ENCODE measurements at places on chromosomes 2 and 18.

DNA sequence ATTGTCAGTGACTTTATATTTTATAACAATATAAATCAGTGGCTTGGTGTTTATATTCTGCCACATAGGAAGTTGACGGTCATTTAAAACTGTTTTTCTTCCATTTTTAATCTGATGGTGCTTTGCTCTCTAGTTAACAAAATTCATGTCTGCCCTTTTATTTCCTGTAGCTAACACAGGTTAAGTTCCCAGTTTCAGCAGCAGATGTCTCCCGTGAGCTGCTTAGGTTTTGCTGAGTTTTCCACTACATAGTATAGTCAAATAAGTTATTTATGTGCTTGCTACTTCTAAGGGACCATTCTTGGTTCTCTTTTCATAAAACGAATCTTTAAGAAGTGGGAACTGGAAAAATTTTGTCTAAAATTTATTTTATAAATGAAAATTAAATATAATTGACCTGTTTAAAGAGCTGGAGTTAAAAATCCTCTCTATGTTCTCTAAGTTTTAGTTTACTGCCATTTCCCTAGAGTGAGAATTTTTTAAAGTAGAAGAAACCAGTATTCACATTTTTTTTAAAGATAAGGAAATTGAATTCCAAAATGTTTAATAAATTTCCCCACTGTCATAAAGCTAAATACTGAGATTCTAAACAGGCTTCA is 20.6 kb downstream of the HTR2B start:
- peak; percentile 36 for DNase-seq

- no peak for DNase-seq
Observed at GRCh38 chr2:139162456-139162855, 382.3 kb upstream of the NXPH2 start.

- no peak for DNase-seq
Observed at GRCh38 chr2:74502720-74503505, 3.5 kb upstream of the LBX2 start.

GRCh38 chr2:42764901-42765300 is 966 bp upstream of the OXER1 start:
- no peak for DNase-seq

DNA sequence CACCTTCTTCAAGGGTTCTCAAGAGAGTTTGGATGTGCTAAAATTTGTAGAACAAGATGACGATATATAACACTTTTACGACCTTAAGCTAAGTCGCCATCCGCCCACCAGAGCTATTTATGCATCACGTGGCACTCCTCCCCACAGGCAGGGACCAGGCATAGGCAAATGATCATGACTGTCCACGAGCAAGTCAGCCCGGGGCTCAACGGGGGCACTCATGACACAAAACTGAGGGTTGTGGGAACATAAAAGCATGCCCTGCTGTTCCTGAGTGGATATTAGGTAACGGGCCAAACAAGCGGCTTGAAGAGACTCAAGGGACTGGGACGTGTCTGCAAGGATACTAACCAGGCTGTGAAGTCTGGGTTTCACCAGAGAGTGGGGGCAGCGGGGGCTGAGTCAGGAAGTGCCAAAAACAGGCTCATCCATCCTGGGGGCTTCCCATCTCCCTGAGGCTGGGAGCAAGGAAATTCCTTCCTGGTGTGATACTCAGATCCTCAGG is 58.1 kb downstream of the FAM178B start:
- no peak for DNase-seq

- DNase-seq, result no peak
Observed at GRCh38 chr2:31383471-31384153, 30.9 kb downstream of the XDH start.

DNA sequence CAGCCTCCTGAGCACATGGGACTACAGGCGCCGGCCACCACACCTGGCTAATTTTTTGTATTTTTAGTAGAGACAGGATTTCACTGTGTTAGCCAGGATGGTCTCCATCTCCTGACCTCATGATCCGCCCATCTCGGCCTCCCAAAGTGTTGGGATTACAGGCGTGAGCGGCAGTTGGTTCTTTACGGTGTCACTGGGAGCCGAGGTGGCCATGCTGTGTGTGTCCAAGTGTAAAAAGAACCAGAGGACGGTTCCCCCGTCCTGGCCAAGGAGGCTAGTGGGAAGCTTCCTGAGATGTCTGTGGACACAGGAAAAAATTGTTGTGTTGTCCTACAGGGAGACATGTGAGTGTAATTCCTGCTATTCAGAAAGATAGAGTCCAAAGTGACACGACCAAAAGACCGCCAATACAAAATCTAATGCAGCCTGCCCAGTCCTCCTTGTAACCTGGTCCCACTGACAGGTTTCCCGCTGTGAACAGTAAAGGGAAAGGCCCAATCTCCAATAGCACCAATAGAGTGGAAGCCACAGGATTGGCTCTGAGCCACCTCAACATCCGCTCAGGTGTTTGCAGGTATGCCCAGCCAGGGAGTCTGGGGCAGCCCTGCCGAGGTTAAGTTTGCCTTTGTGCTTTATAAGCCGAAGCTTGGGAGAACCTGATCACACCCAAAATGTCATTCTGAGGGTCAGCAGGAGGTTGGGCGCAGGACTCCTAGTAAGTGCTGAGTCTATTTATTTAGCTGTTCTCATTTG is 40.6 kb downstream of the NCK2 start:
- DNase-seq, result no peak

DNA sequence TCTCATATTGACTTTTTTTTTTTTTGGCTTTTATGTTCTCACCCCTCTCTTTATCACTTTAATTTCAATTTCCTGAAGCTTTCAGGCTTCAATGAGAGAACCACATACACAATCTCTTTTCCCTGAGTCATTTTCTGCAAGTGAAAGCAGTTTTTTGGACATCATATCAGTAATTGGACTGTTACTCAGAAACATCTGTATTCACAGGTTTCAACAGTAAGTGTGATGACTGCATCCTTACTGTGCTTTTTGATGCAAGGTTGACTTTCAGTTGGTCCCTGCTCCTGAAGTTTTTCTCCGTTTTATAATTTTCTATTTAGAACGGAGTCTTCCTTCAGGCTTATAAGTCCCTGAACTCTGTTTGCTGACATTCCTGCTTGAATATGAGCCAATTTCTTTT is 70.5 kb upstream of the CCBE1 start:
- no peak for DNase-seq

DNA sequence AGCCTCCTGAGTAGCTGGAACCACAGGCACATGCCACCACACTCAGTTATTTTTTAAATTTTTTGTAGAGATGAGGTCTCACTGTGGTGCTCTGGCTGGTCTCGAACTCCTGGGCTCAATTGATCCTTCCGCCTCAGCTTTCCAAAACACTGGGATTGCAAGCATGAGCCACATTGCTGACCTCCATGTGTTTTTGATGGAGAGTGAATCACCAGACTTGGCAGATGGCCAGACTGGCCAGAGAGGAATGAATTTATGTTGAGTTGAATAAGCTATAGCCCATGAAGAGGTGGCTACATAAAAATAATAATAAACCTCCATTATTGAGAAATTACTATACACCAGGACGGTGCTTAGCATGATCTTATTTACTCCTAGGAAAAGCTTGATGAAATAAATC is 91.5 kb downstream of the MREG start:
- DNase-seq, result no peak

- DNase-seq, result no peak
Observed at GRCh38 chr2:57460396-57461276, 586.0 kb upstream of the VRK2 start.

GRCh38 chr18:63619661-63620060 is 24.4 kb downstream of the SERPINB4 start:
- DNase-seq, result no peak

GRCh38 chr2:65077898-65078297 is 21.7 kb downstream of the CEP68 start:
- DNase-seq, result no peak

DNA sequence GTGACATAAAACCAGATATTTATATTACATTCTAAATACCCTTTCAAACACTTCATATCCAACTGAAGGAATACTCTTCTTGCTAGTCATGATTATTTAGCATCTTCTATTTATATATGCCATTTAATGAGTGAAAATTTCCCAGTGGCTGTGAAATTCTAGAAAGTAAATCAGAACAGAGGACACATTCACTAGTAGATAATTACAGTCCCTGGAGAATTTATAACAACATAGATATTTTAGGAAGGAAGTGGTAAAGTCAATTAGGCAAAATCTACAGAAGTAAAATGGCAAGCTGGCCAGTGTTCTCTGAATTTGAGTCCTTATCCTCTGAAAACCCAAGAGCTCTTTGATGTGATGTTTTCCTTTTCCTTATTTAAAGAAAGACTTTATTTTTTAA is 121.8 kb downstream of the PMAIP1 start:
- DNase-seq, result no peak

DNA sequence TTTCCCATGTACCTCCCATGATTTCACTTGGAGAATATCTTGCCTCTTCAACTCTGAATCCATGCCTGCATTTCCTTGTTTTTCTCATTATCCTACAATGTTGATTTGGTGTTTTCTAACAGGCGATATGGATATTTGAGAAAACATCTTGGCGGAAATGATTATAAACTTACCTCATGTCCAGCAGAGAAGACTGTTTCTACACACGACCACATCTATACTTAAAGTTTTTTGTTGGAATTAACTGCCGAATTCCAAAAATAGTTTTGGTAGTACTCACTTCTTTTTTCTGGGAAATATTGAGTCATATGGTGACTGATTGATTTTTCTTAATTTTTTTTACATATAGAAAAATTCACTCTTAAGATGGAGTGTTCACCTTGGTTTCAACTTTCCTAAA is 41.4 kb upstream of the TMEFF2 start:
- no peak for DNase-seq

DNA sequence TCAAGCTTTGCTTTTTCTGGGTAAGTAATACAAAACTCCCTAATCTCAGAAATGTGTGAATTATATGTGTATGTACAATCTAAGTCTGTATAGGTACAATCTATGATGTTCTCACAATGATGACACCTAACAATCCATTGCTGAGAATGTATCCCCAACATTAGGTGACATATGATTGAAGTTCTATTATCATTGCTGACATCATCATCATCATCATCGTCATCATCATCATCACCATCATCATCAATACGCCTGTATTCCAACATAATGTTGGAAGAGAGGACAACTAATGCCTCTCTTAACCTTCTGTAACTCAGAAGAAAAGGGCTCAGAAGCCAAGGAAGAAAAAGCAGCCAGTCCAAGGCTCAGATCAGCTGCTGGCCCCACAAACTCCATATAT is 84.2 kb upstream of the FBXO11 start:
- no peak for DNase-seq

DNA sequence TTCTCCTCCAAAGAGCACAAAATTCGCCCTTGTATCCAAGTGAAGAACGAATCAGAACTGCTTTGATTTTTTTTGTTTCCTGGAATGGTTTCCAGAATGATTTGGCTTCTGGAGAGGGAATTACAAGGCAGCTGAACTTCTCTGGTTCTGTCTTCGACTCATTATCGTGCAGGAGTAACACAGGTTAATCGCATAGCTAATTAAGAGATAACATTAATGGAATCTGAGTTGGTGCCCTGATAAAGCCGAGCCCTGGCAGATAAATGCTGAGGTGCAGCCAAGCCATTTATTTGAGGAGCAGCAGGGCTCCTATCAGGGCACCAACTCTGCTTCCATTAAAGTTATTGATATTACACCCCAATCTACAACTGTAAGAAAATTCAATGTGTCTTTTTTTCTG is 433.7 kb downstream of the ZNF521 start:
- DNase-seq, result no peak

DNA sequence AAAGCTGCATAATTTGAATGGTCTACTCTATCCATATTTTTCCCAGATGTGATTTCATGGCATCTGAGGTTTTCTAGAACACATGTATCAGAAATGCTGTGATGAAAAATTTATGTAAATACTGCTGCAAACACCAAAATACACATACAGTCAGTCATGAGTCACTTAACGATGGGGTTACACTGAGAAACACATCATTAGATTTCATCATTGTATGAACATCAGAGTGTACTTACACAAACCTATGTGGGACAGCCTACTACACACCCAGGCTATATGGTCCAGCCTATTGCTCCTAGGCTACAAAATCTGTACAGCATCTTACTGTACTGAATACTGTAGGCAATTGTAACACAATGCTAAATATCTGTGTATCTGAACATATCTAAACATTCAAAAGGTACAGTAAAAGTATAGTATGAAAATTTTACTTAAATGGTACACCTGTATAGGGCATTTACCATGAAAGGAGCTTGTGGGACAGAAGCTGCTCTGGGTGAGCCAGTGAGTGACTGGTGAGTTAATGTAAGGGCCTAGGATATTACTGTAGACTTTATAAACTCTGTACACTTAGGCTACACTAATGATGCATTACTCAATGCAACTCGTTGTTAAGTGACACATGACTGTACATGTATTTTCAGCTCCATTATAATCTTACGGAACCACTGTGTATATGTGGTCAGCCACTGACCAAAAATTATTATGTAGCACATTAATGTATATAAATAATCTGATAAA is 33.5 kb downstream of the PNO1 start:
- no peak for DNase-seq

DNA sequence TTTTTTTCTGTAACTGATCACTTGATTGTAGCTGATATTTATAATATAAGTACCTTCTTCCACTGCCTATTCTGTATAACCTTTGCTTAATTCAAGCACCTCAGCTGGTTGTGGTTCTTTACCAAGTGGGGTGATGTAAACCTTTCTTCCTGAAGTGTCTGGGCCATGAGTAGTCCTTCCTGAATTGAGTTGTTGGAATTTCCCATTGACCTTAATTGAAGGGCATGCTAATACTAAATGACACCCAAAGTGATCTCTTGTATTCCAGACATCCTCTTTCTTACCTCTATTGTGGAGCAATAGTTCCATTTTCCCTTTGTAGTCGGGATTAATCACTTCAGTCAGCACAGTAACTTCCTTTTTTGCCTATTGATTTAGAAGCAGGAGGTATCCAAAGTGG is 1496.8 kb upstream of the CELF4 start:
- DNase-seq, result no peak

- no peak for DNase-seq
Observed at GRCh38 chr2:121017396-121017795, 267.6 kb downstream of the TFCP2L1 start.

DNA sequence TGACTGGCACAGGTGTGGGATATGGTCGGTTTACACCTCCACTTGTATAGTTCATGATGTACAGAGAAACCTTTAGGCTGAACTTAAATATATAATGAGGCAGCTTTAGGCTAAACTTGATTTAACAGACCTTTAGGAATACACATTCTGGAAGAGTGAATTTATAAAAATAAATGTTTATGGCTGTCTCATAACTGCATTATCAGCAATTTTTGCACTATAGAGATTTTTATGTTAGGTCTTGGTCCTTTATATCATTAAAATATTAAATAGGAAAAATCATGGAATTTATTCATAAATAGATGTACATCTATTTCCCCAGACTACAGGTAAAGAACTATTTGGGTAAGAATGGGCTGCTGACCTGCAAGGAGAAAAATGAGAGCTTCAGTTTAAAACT is 19.8 kb downstream of the RAB27B start:
- DNase-seq, result no peak

DNA sequence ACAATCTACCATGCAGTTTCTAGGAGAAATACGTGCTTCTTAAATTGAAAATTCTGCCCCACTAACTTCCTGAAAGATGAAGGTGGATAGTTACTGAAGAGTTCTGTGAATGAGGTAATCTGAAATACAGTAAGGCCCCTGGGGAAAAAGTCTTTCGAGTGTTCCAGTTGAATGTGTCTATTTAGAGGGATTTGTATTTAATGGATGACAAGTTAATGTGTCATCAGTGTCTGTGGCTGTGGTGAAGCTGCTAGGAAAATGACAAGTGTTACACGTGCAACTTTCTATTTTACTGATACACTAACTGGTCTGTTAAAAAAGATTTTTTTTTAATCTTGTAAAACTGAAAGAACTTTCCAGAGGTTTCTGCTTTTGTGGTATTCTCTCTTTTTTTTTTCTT is 384.6 kb downstream of the STK39 start:
- DNase-seq, result no peak

- DNase-seq, result no peak
Observed at GRCh38 chr2:46718784-46719183, 196.8 kb downstream of the MCFD2 start.
